ENCODE measurements at places on chromosomes 12 and 14. TPM values are rescaled to one million over a fixed set of nuclear protein-coding genes. Genes with fewer than 3 reads are reported as not detected.

DNA sequence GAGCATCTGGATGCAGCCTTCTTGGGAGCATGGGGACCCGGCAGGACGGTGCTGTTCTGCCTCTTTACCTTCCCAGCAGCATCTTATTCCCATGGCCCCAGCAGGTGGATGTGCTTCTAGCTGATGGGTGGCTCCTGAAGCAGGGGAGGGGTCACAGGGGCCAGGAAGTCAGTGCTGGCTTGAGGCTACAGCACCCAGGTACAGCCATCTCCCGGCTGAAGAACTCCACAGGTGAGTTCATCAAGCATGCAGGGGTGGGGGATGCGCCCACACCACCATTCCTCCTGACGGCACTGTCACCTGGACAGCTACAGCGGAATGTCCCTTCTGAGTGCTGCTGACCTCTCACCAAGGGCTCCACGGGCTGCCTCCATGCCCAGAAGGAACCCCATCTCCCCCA, 57.3 kb downstream of the BCL11B start:
- no peak overlapping the region for H3K27ac ChIP-seq
- peaks cover 96% of the 10 kb centered on the region for H3K4me1 ChIP-seq
- DNase-seq, result no peak

DNA sequence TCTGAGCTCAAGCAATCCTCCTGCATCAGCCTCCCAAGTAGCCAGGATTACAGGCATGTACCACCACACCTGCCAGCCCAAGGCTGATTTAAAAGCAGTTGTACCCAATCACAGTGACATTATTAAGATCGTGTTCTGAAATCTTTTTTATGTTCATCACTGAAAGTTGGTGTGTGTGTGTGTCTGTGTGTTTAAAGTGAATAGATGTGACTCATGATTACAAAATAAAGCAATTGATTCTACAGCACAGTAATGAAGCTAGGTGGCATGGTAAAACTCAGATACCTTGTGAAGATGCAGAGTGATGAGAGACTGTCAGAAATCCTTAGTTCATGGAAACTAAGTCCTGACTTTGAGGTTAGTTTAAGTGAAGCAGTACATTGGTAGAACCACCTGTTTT, 74.2 kb upstream of the ATP2B1 start:
- H3K4me3 ChIP-seq, result no peak overlapping the region
- peaks cover 2% of the 10 kb centered on the region for H3K27me3 ChIP-seq
- no peaks in the 10 kb centered on the region for H3K4me1 ChIP-seq
- H3K27ac ChIP-seq, result no peak overlapping the region
- peaks cover 3% of the 10 kb centered on the region for H3K36me3 ChIP-seq
- DNase-seq, result no peak

GRCh38 chr12:2410496-2410895, 357.7 kb downstream of the CACNA1C start:
- H3K27ac ChIP-seq, result no peak overlapping the region
- DNase-seq, result no peak
- no peak overlapping the region for H3K4me3 ChIP-seq
- H3K4me1 ChIP-seq, result no peaks in the 10 kb centered on the region

- no peaks in the 10 kb centered on the region for H3K27me3 ChIP-seq
- H3K27ac ChIP-seq, result no peak overlapping the region
- no peak for DNase-seq
- H3K4me3 ChIP-seq, result no peak overlapping the region
- H3K36me3 ChIP-seq, result no peaks in the 10 kb centered on the region
These were observed 160.0 kb upstream of the E2F7 start for GRCh38 chr12:77225373-77225772.

DNA sequence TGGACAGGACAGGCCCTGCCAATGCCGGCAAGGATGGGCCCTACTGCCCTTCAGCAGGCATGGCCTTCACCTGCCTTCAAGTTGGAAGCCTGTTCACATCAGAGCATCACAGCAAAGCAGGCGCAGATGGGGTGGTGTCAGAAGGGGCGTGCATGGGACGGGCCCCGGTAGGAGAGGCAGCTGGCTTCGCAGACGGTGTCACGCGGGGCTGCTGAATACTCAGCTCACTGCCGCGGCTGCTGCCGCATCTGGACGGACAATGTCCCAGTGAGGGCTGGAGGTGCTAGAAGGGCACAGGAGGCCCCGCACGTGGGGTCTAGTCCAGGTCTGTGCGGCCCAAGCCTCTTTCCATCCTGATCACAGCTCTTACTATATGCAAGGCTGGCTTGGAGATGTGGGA, 42.1 kb downstream of the LRCOL1 start:
- no peaks in the 10 kb centered on the region for H3K36me3 ChIP-seq
- H3K27ac ChIP-seq, result no peak overlapping the region
- H3K4me1 ChIP-seq, result peaks cover 5% of the 10 kb centered on the region
- no peaks in the 10 kb centered on the region for H3K27me3 ChIP-seq
- DNase-seq, result no peak

- no peak for DNase-seq
- no peak overlapping the region for H3K4me3 ChIP-seq
- H3K36me3 ChIP-seq, result no peaks in the 10 kb centered on the region
- H3K27me3 ChIP-seq, result no peaks in the 10 kb centered on the region
These were observed 2.4 kb upstream of the PDE6H start for GRCh38 chr12:14970473-14970872.

DNA sequence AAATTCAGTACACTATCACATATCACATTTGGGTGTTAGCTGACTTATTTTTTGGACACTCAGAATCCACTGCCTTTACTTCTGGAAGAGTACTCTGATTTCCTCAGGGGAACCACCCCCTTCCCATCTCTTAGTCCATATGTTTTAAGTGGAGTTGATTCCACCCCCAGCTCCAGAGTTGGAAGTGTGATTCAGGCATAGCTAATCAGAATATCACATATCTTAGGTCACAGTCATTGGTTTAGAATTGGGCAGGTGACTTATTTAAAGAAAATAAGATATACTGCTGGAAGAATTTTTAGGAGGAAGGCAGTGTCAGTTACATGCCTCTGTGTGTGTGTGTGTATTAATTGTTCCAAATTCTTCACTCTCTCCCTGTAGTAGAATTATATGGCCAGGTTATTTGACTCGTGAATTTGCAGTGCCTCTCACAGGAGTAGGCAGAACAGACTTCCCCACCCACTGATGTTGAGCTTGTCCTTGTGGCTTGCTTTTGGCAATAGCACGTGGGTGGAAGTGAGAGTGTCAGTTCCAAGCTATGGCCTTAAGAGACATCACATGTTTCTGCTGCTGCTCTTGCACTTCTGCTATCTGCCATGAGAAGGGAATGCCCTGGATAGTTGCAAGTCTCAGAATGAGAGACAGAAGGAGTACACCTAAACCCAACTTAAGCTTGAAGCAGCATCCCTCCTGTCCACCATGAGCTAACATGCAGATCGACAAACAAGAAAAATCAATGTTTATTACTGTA, 6.4 kb upstream of the GAS2L3 start:
- no peak for DNase-seq
- H3K27me3 ChIP-seq, result peaks cover 21% of the 10 kb centered on the region
- H3K27ac ChIP-seq, result no peak overlapping the region
- peaks cover 14% of the 10 kb centered on the region for H3K4me1 ChIP-seq

DNA sequence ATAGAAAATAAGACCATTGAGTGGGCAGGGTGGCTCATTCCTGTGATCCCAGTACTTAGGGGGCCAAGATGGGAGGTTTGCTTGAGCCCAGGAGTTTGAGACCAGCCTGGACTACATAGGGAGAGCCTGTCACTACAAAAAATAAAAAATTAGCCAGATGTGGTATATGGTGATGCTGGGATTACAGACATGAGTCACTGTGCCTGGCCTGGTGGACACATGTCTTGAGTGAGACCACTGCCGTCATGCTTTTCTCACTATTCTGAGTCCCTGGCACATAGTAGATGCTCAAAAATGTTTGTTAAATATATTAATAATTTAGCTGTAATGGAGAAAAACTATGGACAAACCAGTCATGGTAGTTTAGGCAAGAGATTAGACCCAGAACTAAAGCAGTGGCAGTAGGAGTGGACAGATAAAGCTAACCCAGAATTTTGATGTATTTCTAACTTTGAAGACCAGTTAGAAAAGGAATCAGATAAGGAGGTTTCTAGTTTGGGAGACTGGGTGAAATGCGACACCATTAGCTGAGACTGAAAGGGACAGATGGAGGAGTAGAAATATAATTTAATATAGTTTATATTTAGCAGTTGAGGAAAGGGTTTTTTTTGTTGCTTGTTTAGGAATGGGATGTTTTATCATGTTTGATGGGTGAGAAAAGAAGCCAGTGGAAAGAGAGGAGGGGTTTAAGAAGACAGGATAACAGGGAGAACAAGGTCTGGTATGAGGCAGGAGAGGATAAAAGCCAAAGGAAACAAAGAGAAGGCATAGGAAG, 7.4 kb upstream of the PTGES3 start:
- no peaks in the 10 kb centered on the region for H3K36me3 ChIP-seq
- H3K4me1 ChIP-seq, result no peaks in the 10 kb centered on the region
- H3K27me3 ChIP-seq, result no peaks in the 10 kb centered on the region
- no peak for DNase-seq
- H3K27ac ChIP-seq, result no peak overlapping the region
- H3K4me3 ChIP-seq, result no peak overlapping the region

GRCh38 chr14:68964300-68965093, 14.6 kb downstream of the ACTN1 start:
- no peak overlapping the region for H3K4me3 ChIP-seq
- peaks cover 14% of the 10 kb centered on the region for H3K4me1 ChIP-seq

GRCh38 chr12:22971247-22971646, 346.3 kb downstream of the ETNK1 start:
- no peaks in the 10 kb centered on the region for H3K27me3 ChIP-seq
- DNase-seq, result no peak
- H3K27ac ChIP-seq, result no peak overlapping the region
- no peaks in the 10 kb centered on the region for H3K36me3 ChIP-seq
- no peaks in the 10 kb centered on the region for H3K4me1 ChIP-seq
- H3K4me3 ChIP-seq, result no peak overlapping the region

DNA sequence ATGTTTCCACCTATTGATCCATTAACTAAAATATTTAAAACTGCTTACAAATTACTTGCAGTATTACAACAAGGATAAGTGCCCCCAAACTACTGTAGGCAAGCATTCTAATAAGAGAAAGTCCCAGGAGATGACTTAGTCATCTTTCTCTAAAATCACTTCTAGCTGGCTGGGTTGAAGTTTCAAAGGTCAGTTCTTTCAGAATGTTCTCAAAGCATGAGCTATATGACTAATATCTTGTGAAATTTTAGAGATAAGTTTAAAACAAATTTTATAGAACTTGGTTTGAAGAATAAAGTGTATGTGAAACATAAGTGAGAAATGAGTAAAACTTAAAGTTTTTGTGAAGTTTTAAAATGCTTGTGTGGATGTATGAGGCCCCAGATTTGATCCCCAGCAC, 24.3 kb upstream of the OR6J1 start:
- H3K4me1 ChIP-seq, result no peaks in the 10 kb centered on the region
- H3K4me3 ChIP-seq, result no peak overlapping the region
- no peaks in the 10 kb centered on the region for H3K36me3 ChIP-seq
- no peaks in the 10 kb centered on the region for H3K27me3 ChIP-seq
- H3K27ac ChIP-seq, result no peak overlapping the region
- no peak for DNase-seq

DNA sequence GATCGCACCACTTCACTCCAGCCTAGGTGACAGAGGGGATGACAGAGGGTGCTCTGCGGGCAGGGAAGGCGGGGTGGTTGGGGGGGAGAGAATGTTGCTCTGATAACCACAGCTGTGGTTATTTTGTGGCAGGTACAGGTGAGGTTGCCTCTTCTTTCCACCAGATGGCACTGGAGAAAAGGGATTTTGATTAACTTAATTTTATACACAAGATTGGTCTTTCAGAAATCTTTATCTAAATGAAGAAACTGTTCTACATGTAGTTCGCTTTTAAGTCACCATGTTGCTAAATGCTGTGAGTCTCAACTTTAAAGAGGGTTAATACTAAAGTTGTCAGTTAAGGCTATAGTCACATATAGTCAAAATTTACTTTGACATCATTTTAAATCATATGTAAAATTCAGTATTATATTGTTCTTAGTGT, 25.7 kb downstream of the FGF23 start:
- peaks cover 14% of the 10 kb centered on the region for H3K4me1 ChIP-seq
- H3K4me3 ChIP-seq, result no peak overlapping the region
- no peak overlapping the region for H3K27ac ChIP-seq
- no peak for DNase-seq
- no peaks in the 10 kb centered on the region for H3K27me3 ChIP-seq
- H3K36me3 ChIP-seq, result peaks cover 7% of the 10 kb centered on the region

DNA sequence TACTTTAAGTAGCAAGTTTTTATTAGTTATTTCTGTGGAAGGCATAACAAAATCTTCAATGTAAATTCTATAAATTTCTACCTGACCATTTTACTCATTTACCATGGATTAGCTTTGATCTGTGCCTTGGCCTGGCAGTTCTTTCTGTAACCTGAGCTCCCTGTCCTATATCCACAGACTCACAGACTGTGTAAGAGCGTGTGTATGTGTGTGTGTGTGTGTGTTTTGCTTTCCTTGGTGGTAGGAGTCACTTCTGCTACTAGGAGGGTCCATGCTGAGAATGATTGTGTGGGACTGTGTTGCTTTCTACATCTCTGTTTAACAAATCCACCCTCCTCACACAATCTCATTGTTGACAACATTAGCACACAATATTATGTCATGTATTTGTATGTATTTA, 221.2 kb upstream of the PELI2 start:
- no peaks in the 10 kb centered on the region for H3K27me3 ChIP-seq
- no peak overlapping the region for H3K4me3 ChIP-seq
- H3K4me1 ChIP-seq, result no peaks in the 10 kb centered on the region
- DNase-seq, result no peak

- DNase-seq, result no peak
- H3K36me3 ChIP-seq, result no peaks in the 10 kb centered on the region
- no peaks in the 10 kb centered on the region for H3K4me1 ChIP-seq
- H3K4me3 ChIP-seq, result no peak overlapping the region
These were observed 214.9 kb upstream of the DDHD1 start for GRCh38 chr14:53368066-53368465.

GRCh38 chr12:131063413-131063812, 109.7 kb downstream of the ADGRD1 start:
- peaks cover 7% of the 10 kb centered on the region for H3K27me3 ChIP-seq
- H3K4me3 ChIP-seq, result no peak overlapping the region
- no peak for DNase-seq

DNA sequence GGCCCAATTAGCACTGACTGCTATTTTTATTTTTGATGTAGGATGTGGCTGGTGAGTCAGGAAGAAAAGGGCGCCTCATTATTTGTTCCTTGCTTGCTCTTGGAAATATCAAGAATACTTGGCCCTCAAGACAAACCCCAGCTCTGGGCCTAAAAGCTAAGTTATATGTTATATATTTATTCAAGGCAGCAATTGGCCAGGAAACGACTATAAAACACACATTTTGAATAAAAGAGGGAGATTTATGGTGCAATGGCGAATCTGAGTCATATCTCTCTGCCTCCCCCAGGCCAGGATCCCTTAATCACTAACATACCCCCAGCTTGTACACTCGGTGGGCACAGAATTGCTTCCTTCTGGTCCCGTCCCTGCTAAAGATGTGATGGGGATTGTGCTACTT, 63.3 kb downstream of the TBX5 start:
- no peak for DNase-seq
- H3K27ac ChIP-seq, result no peak overlapping the region
- H3K27me3 ChIP-seq, result no peaks in the 10 kb centered on the region
- no peaks in the 10 kb centered on the region for H3K36me3 ChIP-seq
- H3K4me3 ChIP-seq, result no peak overlapping the region

- no peak for DNase-seq
- H3K4me1 ChIP-seq, result no peaks in the 10 kb centered on the region
- no peak overlapping the region for H3K27ac ChIP-seq
- no peak overlapping the region for H3K4me3 ChIP-seq
These were observed 26.0 kb downstream of the SMUG1 start for GRCh38 chr12:54162741-54163140.

- H3K4me3 ChIP-seq, result peak overlapping the region; percentile 46
- peaks cover 54% of the 10 kb centered on the region for H3K4me1 ChIP-seq
- peak overlapping the region; percentile 84 for H3K27ac ChIP-seq
These were observed 88.8 kb downstream of the ATF7IP start for GRCh38 chr12:14454098-14454907.

The PLEKHH1 gene
- 2.4 TPM for total RNA-seq

The FOXM1 gene
- 72.6 TPM for total RNA-seq

The KRT83 gene
- not detected for total RNA-seq

Measured in activated T-helper 1 cell treated with anti-CD3 and anti-CD28 coated beads, Interleukin-12 subunit alpha, Interleukin-12 subunit beta, Interleukin-2, Interleukin-4 antibody, amounts not matched to agents 30 ng/mL and 10 ng/mL and 1 ng/mL, durations not matched to agents 14 hours and 24 hours and 36 hours (primary cell).